ENCODE measurements at places on chromosomes 3 and 15.

DNA sequence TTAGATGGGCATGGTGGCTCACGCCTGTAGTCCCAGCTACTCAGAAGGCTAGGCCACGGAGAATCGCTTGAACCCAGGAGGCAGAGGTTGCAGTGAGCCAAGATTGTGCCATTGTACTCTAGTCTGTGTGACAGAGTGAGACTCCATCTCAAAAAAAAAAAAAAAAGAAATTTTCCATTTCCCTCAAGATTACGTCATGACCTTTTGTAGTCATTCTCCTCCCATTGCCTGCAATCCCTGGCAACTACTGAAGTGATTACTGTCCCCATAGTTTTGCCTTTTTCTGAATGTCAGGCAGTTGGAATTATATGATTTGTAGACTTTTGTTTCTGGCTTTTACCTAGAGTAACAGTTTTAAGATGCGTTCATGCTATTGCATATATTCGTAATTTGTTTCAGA lies 28.0 kb downstream of the WDR76 start:
- DNase-seq: no peak

- DNase-seq: no peak
Observed at GRCh38 chr3:179955809-179956208, 80.9 kb downstream of the PEX5L start.

GRCh38 chr15:66875588-66876420 lies 173.8 kb downstream of the SMAD6 start:
- no peak for DNase-seq

DNA sequence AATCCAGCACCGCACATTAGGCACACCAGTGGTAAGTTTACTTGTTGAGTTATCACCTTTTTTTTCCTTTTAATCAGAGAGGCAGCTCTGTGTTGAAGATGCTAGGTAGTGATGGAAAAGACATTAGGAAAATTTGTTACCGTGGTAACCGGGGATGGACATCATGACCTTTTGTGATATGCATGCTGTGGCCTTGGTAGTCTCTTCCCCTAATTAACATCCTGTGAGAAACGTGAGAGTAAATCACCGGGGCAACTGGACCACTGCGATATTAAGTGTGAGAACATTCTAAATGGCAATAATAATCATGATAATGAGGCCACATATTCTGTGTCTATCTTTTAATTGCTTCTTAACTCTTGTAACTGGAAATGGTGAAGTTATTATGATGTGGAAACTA lies 362.0 kb downstream of the CACNA2D3 start:
- DNase-seq: no peak

DNA sequence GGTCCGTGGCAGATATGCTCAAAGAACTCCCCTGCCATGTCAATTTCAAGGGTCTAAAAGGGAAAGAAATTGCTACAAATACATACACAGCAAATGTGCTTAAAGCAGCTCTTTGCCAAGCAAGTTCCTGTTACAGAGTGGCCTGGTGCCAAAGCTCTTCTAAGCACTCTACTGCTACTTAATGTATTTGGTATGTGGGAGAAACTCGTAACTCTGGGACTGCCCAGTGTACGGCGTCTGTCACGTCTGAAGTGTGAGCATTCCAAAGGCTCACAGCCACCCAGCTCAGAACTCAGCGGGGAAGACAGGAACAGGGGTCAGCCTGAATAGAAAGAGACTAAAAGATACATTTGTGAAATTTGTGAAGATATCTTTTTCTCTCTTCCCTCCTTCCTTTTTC lies 54.6 kb downstream of the RBMS3 start:
- no peak for DNase-seq

GRCh38 chr3:9901967-9902366 lies 681 bp upstream of the IL17RE start:
- no peak for DNase-seq

- no peak for DNase-seq
Observed at GRCh38 chr15:68552773-68553172, 26.0 kb upstream of the CORO2B start.

GRCh38 chr3:107612664-107613084 lies 89.9 kb downstream of the BBX start:
- DNase-seq: no peak

DNA sequence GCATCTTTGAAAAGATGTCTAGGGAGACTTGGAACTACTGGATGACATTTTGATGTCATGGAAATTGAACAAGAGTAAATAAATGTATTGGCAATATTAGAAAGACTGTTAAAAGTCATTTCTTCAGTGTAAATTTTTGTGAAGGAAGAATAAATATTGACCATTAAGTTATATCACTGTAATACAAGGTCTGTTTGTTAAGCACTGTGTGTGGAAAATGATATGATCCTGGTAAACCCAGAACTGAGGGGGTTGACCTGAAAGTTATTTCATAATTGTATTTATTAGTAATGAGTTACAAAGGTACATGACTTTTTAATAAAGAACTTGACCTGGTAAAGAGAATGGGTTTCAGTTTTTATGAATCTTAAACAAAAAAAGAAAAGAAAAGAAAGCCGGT lies 106.6 kb downstream of the B3GALNT1 start:
- no peak for DNase-seq

- DNase-seq: no peak
Observed at GRCh38 chr3:156445117-156446090, 109.5 kb downstream of the SSR3 start.

DNA sequence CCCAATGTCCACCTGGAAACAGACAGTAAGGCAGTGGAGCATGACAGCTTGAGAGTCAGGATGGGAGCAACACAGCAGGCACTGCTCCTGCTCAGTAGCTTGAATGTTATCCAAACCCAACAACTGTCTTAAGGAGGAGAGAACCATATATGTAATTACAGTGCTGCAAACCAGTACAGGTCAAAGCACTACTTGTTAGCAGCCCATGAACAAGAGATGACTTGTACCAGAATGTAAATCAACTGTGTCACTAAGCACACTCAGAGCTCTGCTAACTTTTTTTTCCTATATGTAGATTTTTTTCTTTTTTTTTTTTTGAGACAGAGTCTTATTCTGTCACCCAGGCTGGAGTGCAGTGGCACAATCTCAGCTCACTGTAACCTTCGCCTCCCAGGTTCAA lies 87.1 kb downstream of the ANO10 start:
- DNase-seq: no peak

DNA sequence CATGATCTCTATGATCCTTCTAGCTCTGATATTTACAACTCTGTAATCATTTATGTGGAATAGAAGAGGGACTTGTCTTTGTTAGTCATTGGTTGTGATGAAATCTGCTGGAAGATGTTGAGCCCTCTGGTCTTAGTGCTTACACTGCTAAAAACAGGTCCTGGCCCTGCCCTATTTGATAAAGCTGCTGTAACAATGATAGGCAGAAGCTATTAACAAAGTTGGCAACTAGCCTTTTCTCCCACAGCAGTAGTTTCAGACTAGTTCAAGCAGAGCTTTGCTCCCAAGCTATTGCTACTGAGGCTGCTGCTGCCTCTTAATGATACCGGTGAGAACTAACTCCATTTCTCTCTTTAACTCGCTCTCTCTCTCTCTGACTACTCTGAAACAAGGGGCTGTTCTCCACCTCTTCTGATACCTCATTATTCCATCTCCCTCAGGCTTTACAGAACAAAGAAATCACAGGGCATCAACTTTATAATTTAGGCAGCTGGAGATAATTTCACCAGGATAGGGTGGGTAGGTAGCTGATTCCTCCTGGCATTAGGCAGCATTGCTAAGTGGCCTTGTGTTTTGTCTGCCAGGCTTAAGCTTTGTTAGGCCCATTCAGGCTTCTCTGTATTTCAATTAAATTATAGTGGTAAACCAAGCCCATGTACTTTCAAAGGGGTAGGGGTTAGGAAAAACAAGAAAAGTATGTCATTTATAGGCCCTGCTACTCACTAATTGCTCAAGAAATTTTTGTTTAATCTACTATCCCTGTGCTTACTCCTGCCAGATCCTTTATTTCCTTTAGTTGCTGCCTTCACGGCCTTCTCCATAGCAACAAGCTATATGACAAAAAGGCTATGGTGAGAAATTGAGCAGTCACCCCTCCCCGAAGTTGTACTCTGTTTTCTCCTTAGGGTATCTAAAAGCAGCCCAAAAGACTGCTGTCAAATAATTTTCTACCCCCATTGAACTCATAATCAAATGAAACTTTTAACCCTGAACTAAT lies 139.6 kb downstream of the RBPMS2 start:
- no peak for DNase-seq

GRCh38 chr3:49120096-49120437 lies 556 bp downstream of the USP19 start:
- no peak for DNase-seq

GRCh38 chr15:78322243-78322642 lies 17.9 kb upstream of the CRABP1 start:
- no peak for DNase-seq

GRCh38 chr15:89111961-89112340 lies 23.7 kb downstream of the ABHD2 start:
- DNase-seq: no peak

DNA sequence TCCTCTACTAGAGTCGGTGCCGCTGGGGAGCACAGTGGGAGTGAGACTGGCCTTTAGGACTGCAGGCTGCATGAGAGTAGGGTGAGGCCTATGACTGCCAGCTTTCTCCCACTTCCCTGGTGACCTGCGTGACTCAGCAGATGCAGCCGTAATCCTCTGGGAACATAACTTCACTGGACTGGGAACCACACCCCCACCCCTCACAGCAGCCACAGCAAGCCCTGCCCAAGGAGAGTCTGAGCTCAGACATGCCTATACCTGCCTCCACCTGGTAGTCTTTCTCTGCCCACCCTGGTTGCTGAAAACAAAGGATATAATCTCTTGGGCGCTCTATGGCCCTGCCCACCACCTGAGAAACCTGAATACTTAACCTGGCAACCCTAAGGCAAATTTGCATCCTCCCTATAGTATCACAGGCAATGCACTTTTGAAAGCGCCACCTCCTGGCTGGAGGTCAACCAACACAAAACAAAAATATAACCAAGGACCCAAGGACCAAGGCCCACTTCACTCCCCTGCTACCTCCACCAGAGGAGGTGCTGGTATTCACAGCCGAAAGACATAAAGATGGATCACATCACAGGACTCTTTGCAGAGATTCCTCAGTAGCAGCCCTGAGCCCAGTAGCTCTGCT lies 308.9 kb downstream of the CTNNB1 start:
- DNase-seq: no peak

DNA sequence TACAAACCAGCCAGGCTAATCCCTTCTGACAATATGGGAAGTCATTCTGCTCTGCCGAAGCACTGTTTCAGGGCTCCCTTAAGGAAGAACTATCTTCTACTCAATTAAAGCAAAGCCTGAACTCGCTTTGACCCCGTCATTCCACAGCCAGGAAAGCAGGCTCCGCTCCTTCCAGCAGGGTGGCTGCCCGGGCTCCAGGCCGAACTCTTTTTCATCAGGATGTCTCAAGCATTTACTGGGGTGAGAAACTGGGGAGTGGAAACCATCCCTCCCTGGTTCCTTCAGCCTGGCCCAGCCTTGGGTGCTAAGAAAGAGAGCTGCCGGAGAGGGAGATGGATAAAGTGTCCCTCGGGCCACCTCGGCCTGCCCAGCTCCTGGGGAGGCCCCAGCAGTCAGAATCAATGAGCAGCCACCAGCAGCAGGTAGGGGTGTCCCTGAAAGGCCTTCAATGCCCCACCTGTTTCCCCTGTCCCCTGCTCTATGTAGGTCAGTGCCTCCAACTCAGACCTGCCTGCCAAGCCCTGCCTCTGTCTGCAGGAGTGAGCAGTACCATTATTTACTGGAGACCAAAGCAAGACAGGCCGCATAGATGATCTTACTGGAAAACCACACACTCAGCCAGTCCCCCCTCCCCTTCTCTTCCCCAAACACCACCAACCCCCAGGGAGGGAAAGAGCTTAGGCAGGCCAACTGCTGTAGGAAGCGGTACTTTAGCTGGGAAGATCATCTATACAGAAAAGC lies 225.6 kb upstream of the TLE3 start:
- DNase-seq: no peak

DNA sequence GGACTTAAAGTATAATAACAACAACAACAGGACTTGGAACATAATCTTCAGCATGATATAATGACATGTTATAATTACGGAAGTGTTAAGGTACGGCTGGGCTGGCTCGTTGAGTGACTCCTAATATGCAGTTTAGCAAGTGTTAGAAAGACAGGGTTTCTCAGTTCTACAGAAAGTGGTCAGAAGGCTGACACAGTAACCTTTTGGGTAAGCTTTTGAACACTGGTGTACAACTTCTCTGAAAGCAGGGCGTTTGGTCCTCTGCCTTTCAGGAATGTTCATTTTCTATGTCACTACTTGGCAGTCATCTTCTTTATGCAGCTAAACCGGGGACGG lies 133.3 kb upstream of the SLC2A2 start:
- no peak for DNase-seq

- DNase-seq: no peak
Observed at GRCh38 chr15:75966073-75966472, 46.2 kb downstream of the NRG4 start.

- DNase-seq: no peak
Observed at GRCh38 chr3:29763115-29763514, 482.2 kb downstream of the RBMS3 start.

GRCh38 chr3:96027718-96028117 lies 786.7 kb upstream of the EPHA6 start:
- no peak for DNase-seq

DNA sequence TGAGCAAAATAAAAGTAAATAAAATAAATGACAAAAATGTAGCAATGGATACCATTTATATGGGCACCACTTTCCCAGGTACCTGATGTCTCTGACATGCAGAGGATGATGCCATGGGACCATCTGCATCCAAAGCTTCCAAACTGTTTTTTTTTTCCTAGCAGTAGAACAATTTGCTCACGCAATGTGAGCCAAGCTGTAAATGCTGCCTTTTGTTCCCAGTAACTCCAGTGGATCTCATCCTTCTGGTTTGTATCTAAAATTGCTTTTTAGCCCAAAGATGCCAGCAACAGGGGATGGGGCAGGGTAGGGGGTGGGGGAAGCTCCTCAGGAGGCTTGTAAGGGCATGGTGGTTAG lies 32.7 kb downstream of the SLC12A8 start:
- DNase-seq: no peak

GRCh38 chr3:84073664-84074063 lies 885.1 kb upstream of the CADM2 start:
- no peak for DNase-seq

GRCh38 chr15:25846377-25846776 lies 16.8 kb downstream of the ATP10A start:
- no peak for DNase-seq

DNA sequence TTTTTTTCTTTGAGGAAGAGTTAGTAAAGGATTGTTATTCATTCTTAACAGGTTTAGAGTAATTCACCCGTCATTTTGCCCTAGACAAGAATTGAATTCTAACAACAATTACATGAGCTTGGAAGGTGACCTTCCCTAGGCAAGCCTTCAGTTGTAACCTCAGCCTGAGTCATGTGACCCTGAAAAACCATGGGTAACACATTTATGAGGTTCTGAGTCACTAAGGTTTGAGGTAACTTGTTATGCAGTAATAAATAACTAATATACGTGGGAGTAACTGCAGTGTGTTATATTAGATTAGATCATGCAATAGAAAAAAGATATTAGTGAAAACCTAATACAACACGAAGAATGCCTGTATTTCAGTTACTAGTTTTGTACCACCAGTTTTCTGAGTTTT lies 237.6 kb upstream of the NDN start:
- no peak for DNase-seq

GRCh38 chr3:56862352-56863062 lies 60.8 kb upstream of the ARHGEF3 start:
- DNase-seq: no peak

Data from GF-D8 (cell line).